ENCODE measurements at places on chromosomes 16 and 17. TPM values are rescaled to one million over a fixed set of nuclear protein-coding genes. Genes with fewer than 3 reads are reported as not detected.

CLEC19A gene
- not detected for total RNA-seq

SBK1 gene
- 2.5 TPM for total RNA-seq

GRCh38 chr17:66943484-66943883, 21.0 kb upstream of the CACNG4 start:
- no peaks in the 10 kb centered on the region for H3K4me1 ChIP-seq
- H3K27ac ChIP-seq, result no peak overlapping the region
- H3K27me3 ChIP-seq, result no peaks in the 10 kb centered on the region
- no peaks in the 10 kb centered on the region for H3K36me3 ChIP-seq
- DNase-seq, result no peak
- no peak overlapping the region for H3K4me3 ChIP-seq

PDPK1 gene
- 92.1 TPM for total RNA-seq

SLC35G6 gene
- total RNA-seq, result not detected

USP7 gene
- 131 TPM for total RNA-seq

RHBDL3 gene
- total RNA-seq, result 0.28 TPM

E4F1 gene
- 75.0 TPM for total RNA-seq

SNX20 gene
- 1.9 TPM for total RNA-seq

SEZ6 gene
- total RNA-seq, result not detected

RHBDF2 gene
- total RNA-seq, result 225 TPM

DNA sequence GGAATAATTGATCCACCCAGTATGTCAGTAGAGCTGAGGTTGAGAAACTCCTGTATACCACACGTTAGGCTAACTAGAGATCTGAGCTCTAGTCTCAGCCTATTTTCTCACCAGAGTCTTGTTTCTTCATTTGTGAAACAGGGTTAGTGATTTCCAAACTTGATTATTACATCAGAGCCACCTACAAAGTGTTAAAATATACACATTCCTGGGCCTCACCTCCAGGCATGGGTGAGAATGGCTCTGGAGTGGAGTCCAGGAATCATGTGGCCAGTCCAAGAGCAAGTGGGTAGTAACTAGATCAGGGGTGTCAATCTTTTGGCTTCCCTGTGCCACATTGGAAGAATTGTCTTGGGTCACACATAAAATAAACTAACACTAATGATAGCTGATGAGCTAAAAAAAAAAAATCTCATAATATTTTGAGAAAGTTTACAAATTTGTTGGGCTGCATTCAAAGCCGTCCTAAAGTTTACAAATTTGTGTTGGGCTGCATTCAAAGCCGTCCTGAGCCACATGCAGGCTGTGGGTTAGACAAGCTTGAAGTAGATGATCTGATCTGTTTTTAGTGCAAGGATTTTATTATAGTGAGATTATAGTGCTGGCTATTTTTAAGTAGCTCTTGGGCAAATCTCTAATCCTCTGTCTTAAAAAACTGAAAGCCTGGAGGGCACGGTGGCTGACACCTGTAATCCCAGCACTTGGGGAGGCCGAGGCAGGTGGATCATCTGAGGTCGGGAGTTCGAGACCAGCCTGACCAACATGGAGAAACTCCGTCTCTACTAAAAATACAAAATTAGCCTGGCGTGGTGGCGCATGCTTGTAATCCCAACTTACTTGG, 20.4 kb downstream of the PRCD start:
- no peaks in the 10 kb centered on the region for H3K36me3 ChIP-seq
- peaks cover 10% of the 10 kb centered on the region for H3K4me1 ChIP-seq
- peak overlapping the region; percentile 55 for H3K27ac ChIP-seq
- no peak for DNase-seq
- H3K27me3 ChIP-seq, result no peaks in the 10 kb centered on the region
- H3K4me3 ChIP-seq, result no peak overlapping the region
